CD4-positive, alpha-beta T cell treated with Interleukin-4 for 4 hours (primary cell): ENCODE measurements at places on chromosomes 12 and 14.

DNA sequence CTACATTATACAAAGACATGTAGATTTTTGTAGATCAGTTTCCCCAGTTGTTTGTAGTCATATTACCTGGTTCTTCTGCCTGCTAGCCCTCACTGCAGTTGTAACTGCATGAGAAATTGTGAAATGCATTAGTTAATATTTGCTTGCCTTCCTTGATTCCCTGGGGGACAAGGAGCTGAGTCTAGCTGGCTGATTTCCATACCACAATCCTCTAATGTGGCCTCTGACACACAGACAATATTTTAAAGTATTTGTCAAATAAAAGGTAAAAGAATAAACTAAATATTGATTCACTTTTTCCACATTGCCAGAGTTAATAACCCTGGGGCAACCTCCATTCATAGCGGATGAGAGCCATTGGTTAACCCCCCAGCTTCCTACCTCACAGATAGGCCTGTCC, 128.8 kb upstream of the TMEM132C start:
- no peak for DNase-seq

- DNase-seq: no peak
These were observed 273.6 kb upstream of the MDGA2 start for GRCh38 chr14:47949006-47949405.

DNA sequence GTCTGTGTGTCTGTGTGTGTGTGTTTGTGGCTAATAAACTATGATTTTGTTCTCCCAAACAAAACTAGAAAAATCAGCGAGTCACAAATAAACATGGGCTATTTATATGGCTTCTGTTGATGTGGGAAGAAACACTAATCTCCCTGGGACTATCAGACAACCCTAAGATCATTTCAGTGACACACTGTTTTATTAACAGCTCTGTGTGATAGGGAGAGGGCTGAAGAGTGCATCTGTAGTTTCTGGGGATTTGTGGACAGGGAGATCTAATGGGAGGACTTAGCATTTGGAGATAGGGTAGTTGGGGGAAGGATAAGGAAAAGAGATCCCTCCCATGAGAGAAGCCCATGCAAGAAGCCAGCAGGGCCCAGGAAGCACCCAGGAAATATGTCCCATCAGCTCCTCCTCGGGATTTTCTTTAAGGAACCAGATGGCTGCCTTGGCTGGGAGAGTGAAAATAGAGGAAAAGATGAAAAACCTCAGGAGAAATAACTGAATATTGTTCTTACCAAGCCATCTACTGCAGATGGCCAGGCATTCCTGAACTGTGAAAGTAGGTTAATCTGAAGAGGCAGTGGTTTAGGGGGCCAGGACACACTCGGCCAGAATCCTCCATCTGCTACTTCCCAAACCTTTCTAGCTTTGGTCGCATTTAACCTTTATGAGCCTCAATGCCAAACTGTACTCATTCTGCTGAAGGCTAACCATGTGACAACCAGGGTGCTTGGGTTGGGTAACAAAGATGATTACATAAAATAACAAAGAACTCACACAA, 253.4 kb downstream of the BTG1 start:
- no peak for DNase-seq

DNA sequence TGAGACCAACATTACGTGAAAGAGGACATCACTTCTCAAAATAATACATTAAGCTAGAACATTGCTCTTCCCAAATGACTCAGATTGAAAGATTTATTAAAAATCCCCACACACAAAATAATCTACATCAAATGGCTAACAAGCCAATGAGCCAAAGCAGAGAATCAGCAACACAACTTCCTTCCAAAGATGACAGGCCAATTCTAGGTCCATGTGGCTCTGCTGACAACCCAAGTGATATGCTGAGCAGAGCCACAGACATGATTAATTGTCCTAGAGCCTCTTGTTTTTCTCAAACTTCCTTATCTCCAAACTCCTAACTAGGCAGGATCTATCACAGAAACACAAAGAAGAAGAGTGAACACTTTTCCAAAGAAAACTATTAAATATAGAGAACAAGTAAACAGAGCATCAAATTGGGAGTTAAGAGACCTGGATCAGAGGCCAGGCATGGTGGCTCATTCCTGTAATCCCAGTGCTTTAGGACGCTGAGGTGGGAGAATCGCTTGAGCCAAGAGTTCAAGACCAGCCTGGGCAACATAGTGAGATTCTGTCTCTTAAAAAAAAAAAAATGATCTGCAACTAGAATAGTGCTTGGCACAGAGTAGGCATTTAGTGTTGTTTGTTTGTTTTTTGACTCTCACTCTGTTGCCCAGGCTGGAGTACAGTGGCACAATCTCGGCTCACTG, 38.5 kb downstream of the SENP1 start:
- no peak for DNase-seq

DNA sequence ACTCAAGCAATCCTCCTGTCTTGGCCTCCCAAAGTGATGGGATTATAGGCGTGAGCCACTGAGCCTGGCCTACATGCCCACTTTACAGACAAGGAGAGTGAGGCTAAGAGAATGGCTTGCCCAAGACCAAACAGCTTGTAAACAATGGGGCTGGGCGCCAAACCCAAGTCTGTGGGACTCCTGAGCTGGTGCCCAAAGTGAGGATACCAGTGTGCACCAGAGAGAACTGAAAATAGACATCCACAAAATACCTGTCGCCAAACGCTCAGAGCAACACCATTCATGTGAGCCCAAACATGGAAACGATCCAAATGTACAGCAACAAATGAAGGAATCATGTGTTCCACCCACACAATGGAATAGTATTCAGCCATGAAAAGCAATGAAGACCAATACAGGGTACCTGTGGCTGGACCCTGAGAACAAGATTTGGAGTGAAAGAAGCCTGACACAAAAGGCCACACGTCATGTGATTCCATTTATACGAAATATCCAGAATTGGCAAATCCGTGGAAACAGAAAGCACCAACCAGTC, 38.2 kb downstream of the CCNK start:
- DNase-seq: no peak

DNA sequence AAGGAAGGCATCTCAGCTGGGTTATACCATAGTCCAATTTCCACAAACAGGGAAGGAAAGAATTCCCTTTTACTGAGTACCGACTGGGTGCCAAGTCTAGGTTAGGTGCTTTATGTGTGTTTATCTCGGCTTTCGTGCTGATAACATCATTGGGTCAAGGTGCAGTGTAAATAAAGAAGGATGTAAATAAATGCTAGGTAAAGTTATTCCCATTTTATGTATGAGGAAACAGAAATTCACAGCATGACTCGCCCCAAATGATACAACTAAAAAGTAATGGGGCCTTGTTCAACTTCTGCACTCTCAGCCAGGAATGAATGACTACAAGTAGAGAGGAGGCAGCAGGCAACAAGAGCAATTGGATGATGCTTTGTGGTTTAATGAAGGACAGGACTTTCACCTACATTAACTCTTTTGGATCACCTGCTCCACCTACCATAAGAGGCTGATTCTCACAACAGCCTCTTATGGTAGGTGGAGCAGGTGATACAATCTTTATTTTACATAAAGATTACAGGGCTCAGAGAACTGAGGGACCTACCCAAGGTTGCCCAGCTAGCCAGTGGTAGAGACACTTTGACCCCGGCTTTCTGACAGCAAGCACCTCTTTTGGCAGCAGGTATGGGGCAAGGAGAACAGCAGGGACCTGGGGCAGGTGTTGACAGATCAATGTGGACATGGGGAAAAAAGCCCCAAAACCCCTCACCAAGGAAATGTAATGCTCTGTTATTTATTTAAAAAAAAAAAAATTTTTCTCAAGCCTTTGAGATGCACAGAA, 213.4 kb upstream of the NUDT4 start:
- DNase-seq: no peak

GRCh38 chr14:77264466-77265186, 6.4 kb downstream of the NGB start:
- no peak for DNase-seq
